LHCN-M2 (cell line): ENCODE measurements at places on chromosomes 1 and 21.

GRCh38 chr1:233638513-233638912 lies 24.6 kb downstream of the KCNK1 start:
- DNase-seq: no peak

GRCh38 chr1:99992760-99993467 lies 23.1 kb downstream of the SLC35A3 start:
- no peak for DNase-seq

GRCh38 chr1:86183810-86184209 lies 27.2 kb upstream of the COL24A1 start:
- no peak for DNase-seq

GRCh38 chr1:90798344-90798743 lies 81.2 kb upstream of the BARHL2 start:
- DNase-seq: no peak

DNA sequence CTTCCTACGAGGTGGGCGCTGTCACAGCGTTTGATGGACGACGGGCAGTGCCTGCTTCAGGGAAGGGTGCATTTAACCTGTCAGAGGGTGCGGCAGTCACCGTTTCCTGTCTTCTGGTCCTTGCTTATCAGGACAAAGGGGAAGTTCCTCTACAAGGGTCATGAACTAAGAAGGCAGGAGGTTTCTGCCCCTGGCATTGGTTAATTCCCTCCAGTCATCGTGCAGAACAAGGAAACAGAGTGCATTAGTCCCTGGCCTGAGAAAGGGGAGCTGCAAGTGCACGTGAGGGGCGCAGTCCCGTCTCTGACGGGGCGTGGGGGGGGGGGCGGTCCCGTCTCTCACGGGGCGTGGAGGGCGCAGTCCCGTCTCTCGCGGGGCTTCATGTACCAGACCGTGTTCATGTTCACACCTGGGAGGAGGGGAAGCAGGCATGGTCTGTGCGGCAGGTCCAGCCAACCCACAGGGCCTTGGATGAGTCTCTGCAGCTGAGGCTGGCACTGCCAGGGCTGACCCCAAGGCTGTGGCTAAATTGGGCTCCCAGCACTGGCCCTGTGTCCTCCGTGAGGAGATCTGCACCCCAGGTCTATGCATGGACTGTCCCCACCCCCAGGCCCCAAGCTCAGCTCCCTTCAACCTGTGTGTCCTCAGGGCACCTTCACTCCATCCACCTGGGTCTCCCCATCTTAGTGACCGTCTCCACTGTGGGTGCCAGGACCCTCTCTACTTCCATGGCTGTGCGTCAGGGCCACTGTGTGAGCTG lies 89.2 kb upstream of the COL6A1 start:
- no peak for DNase-seq

DNA sequence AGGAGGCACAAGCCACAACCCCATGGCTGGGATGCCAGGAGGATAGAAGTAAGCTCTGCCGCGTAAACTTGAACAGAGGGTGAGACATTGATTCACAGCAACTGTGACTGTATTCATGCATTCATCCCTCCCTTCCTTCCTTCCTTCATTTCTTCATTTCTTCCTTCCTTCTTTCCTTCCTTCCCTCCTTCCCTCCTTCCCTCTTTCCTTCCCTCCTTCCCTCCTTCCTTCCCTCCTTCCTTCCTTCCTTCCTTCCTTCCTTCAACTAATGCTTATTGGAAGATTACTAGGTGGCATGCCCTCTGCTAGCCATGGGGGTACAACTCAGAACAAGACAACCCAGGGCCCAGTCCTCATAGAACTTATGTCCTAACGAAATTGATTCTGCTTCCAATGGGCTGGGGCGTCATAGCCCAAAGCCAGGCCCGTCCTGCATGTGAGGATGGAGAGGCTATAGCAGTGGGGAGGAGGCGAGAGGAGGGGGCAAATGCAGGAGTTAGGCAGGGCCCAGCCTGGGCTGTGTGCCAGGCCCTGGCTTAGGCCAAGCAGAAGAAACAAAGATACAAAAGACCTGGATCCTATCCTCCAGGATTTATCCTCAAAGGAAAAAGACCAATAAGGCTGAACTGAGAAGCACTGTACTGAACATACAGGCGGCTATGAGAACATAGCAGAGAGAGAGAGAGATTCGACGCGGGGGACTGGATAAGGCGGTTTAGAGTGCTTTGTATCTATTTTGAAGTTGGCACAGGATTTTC lies 24.4 kb upstream of the PAXBP1 start:
- no peak for DNase-seq

DNA sequence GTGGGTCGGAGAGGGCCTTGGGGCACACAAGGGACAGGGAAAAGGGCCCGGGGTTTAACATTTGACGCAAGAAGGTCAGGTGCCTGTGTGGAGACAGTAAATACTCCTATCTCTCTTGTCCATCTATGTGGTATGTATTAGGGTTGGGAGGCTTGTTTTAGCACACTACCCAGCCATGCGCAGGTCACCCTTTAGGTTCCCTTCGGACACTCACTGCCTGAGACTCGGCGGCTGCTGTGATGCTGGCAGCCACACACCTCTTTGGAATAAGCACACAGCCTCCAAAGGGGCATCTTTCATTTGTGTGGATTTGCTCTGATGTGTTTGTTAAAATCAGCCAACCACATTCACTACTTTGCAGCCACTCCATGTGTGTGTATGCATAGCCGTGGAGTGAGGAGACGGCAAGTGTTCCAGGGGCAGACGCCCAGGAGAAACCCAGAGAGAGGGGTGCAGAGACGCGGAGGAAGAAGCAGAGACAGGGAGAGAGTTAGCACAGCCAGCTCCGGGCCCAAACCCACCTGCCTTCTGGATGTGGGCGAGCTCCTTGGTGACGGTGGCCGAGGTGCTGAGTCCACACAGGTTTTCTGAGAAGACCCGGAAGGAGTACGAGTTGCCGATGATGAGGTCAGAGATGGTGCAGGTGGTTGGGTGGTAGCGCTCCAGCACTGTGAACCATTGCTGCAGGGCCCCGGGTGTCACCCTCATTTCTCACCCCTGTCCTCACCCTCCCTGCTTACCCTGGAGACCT lies 5.7 kb downstream of the MYBPH start:
- DNase-seq: no peak

- DNase-seq: peak; percentile 50
These were observed 9.9 kb downstream of the TOR1AIP2 start for GRCh38 chr1:179867493-179868330.

DNA sequence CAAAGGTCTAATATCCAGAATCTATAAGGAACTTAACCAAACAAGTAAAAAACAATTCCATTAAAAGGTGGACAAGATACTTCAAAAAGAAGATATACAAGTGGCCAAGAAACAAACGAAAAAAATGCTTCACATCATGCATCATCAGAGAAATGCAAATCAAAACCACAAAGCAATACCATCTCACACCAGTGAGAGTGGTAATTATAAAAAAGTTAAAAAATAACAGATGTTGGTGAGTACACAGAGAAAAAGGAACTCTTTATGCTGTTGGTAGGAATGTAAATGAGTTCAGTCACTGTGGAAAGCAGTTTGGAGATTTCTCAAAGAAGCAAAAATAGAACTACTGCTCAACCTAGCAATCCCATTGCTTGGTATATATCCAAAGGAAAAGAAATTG lies 218.6 kb downstream of the SLC44A5 start:
- no peak for DNase-seq

DNA sequence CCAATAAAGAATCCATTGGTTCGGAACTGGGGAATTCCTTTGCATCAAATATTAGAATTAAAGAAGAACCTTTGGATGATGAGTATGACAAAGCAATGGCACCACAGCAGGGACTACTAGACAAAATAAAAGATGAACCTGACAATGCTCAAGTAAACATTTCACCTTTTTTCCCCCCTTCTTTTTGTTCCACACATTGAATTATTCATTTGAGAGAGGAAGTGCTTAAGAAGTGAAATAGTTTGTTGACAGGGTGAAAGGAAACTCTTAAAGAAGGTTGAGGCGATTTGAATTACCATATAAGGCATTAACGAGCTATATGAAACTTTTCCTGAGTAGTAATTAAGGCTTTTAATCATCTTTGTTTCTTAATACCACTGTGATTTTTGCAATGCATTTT lies 93.1 kb downstream of the ZMYM4 start:
- no peak for DNase-seq

GRCh38 chr1:108017698-108018097 lies 52.7 kb upstream of the VAV3 start:
- peak; percentile 54 for DNase-seq

GRCh38 chr1:37438037-37438868 lies 36.1 kb upstream of the ZC3H12A start:
- no peak for DNase-seq

DNA sequence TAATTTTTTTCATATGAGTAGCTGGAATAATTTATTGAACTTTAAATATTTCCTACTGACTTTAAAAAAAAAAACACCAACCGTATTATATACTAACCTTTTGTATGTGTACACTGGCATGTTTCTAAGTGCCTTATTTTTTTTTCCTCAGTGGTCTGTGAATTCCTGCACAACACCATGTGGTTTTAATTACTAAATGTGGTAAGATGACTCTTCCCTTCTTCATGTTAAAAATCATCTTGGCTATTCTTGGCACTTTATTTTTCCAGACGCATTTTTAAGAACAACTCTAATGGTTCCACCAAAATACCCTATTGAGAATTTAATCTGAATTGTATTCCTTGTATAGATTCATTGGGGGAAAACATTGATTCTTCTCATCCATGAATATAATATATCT lies 28.4 kb downstream of the PPP2R5A start:
- DNase-seq: peak; percentile 53

DNA sequence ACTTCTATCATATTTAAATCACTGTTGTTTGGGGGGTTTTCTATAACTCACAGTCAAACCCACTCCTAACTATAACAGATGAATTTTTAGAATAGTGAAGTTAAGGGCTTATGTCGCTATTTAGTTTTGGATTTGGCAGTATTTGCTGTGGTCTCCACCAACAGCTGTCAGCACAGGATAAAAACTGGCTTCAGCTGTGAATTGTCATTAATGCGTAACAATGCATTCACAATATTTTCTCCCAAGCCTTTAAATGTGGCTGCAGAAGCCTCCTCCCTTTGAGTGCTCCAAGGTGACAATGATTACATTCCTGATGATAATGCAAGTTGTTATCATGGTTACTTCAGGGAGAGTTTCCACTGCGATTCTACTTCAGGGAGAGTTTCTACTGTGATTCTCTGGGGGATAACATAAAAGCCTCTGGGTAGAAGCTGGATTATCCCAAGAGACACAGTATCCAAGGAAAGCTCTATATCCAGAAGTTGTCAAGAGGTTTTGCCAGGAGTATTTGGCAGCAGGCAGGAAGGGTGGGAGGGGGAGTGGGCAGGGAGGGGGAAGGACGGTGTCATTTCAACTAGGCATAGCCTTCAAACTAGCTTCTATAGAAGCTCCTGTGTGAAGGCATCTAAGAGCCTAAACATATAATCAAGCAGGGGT lies 14.9 kb upstream of the SMIM12 start:
- no peak for DNase-seq

- DNase-seq: peak; percentile 51
These were observed 59.8 kb downstream of the KIRREL1 start for GRCh38 chr1:158053276-158053675.

DNA sequence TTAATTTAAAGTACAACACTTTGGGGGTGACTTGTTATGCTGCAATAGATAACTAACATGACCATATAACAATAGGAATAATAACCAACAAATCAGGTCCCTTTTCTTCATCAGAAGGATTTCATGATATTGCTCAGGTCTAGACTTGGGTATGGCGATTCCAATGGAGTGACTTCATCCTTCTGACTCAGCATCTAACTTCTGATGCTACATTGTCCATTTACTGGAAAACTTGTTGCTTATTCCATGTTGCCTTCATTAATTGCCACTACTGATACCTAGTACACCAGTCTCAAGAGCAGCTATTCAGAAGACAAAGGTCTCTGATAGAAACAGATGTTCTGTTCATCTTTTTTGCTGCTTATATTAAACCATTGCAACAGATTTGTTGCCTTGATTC lies 324.3 kb downstream of the TGFB2 start:
- no peak for DNase-seq

- DNase-seq: peak; percentile 54
These were observed 18.3 kb upstream of the ALPL start for GRCh38 chr1:21490774-21491487.

DNA sequence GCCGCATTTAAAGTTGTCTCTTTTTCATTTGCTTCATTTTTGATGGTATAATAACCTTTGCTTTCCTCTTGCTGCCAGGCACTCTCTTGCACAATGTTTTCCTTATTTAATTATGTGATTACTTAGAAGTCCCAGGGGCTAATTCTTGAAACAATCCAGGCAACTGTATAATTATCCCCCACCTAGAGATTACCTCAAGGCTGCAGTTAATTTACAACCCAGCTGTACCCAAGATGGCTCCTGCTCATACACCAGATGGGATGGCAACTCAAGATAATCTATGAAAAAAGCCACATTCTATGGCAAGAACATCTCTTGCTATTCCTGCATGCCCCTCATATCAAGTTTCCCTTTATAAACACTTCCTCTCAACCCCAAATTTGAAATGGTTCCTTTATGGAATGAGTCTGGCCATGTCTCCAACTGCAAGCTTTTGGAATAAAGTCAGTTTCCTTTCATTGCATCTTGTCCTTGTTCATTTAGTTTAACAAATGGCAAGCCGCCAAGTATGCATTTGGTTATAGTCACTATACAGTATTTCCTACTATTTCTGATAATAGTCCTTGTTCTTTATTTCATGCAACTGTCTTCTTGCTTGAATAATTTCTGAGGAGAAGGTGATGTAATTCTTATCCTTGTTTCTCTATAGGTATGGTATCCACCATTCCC lies 1042.6 kb downstream of the PLA2G4A start:
- no peak for DNase-seq

DNA sequence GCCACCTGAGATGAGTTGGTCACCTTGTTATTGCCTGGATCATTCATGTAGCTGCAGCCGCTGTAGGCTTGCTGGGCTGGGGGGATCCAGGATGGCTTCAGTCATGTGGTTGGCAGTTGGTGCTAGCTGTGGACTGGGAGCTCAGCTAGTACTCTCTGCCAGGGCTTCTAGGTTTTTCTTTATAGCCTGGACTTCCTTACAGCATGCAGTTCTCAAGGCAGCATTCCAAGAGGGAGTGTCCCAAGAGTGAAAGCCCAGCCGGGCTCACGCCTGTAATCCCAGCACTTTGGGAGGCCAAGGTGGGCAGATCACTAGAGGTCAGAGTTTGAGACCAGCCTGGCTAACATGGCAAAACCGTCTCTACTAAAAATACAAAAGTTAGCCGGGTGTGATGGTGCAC lies 23.7 kb upstream of the ACTL8 start:
- DNase-seq: no peak

DNA sequence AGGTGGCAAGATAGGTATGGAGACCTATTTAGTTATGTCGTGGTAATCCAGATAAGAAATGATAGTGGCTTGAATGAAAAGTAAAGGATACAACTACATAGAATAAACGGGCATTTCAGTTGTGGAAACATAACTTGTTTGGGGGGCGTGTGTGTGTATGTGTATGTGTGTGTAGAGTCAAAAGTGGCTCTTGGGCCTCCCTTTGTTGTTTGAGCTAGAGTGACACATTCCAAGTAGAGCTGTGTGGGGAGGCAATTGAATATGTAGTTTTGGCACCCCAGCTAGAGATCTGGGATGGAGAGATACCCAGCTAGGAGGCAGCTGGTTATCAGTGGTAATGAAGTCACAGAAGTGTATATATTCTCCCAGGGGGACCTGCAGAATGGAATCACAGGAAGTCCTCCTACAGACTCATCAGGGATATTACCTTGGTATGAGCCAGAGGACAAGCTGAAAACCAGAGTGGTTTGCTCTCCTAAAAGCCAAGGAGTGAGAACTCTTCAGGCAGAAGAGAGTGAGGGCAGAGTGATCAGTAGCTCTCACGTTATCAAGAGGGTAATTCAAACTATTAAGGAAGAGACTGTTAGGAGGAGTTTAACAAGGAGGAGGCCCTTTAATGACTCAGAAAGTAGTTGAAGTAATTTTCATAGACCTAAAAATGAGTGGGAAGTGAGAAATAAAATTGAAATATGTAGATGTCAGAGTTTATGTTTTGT lies 5.1 kb downstream of the CR1L start:
- DNase-seq: no peak
